RKO (cell line): ENCODE measurements at places on chromosomes 2 and 18.
A peak's percentile ranks its signal among the peaks of the same experiment; 100 is the strongest.

DNA sequence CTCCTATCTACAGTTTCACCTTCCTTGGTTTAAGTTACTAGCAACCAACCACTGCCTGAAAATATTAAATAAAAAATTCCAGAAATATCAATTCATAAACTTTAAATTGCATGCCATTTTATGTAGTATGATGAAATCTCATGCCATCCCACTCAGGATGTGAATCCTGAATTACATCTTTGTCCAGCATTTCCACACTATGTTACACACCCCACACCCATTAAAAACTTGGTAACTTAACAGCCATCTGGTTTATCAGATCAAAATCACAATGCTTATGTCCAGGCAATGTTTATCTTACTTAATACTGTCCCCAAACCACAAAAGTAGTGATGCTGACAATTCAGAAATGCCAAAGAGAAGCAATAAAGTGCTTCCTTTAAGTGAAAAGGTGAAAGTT is 21.6 kb downstream of the CUL3 start:
- DNase-seq, result no peak

DNA sequence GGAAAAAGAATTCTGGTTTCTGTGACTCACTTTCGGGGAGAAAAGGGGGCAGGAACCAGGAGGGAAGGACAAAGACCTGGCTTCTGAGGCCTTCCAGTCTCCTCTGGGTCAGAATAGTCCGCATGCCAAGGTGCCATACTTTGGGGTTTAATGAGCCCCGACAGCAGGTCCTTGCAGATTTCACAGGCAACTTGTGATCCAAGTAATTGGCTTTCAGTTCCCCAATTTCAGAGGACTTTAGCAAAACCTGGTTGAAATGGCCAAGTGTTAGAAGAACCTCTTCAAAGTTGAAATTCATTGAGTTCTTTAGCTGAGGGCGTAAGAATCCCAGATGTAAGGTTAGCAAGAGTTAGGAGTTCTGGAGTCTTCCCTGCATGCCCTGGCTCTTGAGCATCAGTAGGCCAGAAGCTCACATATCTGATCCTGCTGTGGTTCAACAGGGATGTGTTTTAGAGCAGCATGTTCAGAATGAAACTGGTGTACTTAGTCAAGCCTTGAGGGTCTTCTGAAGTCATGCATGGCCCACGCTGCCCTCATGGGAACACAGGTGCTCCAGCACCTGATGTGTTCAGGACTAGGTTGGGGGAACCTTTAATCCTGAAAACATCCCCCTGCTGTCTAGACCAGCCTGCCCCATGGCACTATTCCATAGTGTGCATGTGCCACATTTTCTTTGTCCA is 143.0 kb downstream of the NUP35 start:
- DNase-seq, result no peak

GRCh38 chr2:9101763-9102425 is 98.4 kb upstream of the MBOAT2 start:
- no peak for DNase-seq

- no peak for DNase-seq
Measured at GRCh38 chr18:11467611-11468010, 141.8 kb upstream of the SLC35G4 start.

- DNase-seq, result no peak
Measured at GRCh38 chr2:23666980-23667357, 260.0 kb downstream of the ATAD2B start.

- no peak for DNase-seq
Measured at GRCh38 chr2:6992794-6993228, 75.6 kb downstream of the RNF144A start.

GRCh38 chr2:112646102-112646719 is 472 bp downstream of the SLC20A1 start:
- DNase-seq, result peak; percentile 35

DNA sequence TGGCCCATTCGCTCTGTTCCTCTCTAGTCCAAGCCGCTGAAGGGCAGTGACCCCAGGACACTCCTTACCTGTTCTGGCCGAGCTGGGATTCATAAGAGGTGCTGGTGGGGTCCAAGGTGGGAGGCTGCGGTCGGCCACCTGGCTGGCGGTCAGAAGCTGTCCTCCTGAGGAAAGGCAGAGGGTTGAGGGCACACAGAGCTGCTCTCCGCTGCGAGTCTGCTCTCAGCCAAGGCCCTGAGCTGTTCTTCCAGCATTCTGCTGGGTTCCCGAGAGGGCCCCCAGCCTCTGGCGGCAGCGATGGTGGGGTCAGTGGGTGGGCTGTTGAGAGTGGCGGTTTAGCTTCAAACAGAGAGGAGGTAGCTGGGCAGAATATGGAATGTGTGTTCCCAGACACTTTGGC is 3.8 kb downstream of the PCARE start:
- DNase-seq, result no peak

DNA sequence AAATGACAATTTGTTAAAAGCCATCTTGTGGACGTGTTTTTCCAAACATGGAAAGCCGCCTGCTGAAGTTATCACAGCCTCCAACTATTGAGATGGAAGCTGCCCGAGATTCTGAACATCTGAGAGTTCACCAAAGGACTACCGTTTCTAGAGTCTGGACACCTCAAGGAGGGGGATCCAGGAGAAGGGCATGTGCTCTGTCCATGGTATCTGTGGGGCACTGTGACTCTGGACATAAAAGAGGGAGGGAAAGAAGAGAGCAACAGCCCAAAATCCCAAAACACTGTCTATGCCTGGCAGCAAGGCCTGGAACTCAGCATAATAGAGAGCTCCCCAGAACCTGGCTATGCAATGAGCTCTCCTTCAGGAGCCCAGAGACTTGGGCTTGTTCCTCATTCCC is 319.9 kb downstream of the EN1 start:
- DNase-seq, result no peak

- DNase-seq, result no peak
Measured at GRCh38 chr18:24936691-24937090, 415.3 kb downstream of the ZNF521 start.

GRCh38 chr2:177465400-177466138 is 73.0 kb downstream of the AGPS start:
- no peak for DNase-seq
